Activated T-cell treated with anti-CD3 and anti-CD28 coated beads for 4 hours (primary cell): ENCODE measurements at places on chromosomes 5 and 9.

- no peak for DNase-seq
These were observed 43.4 kb upstream of the NR4A3 start for GRCh38 chr9:99778308-99778707.

DNA sequence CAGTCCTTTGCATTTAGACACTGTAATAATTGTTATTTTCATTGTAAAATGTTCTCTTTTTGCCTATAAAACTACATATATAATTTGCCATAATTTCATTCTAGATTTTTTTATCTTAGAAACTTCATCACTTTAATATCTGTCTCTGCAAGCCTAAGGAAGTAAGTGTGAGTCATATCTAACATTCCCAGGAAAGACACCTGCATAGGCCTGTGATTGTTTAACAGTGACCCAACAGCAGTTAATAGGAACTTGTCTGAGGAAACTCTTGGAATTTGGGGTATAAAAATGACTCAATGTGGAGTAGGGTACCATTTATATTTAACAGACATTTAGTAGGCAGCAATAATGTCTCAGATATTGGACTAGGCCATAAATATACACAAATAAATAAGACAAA is 229.2 kb upstream of the FAM174A start:
- DNase-seq: no peak

DNA sequence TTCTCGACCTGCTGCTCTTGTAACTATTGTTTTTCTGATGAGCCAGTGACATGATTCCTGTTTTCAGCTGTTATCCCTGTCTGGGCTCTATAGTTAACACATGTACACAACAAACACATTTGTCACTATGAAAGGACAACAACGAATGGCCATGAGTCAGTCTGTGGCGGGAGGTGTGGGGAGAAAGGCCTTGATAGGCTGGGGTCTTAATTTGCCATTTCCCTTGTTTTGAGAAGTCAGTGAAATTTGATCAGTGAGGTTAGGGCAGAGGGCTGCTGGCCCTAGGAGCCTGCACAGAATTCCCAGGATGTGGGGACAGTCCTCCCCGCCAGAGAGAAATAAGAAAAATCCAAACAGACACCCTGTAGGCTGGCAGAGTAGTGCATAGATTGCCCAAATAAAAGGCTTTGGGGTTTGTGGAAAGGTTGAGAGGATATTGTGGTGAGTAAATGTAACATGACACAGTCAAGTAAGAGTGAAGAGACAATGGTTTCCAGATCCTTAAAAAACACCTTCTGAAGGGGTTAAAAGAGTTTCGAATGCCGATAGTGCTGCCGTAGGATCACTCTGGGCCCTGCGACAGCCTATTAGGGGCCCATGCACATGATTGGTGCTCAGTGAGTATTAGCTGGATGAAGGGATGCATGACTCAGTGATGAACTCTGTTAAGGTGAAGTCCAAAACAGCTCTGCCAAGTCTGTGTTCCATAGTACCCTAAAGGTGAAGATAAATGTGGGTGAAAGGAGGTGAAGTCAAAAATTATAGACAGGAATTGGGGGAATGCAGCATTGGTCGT is 110.9 kb upstream of the PRRC1 start:
- DNase-seq: no peak

GRCh38 chr9:128499920-128500319 is 4.6 kb upstream of the GLE1 start:
- DNase-seq: no peak

DNA sequence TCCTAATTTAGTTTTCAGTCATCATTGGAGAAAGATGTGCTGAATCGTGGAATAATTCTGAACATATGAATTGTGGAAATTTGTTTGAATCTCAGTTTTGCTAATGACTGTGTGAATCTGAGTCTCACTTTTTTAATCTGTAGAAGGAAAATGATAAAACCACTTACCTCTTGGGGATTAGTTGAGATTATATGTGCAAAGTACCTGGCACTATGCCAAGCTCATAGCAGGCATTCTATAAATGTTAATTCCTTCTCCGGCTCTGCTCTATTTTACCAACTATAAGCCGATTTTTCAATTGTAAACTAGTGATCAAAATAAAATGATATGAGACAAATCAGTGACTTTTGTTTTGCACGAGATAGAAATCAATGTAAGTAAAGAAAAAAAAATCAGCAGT is 290.8 kb downstream of the TRPM3 start:
- DNase-seq: no peak

GRCh38 chr5:54470677-54471076 is 15.2 kb downstream of the HSPB3 start:
- no peak for DNase-seq

DNA sequence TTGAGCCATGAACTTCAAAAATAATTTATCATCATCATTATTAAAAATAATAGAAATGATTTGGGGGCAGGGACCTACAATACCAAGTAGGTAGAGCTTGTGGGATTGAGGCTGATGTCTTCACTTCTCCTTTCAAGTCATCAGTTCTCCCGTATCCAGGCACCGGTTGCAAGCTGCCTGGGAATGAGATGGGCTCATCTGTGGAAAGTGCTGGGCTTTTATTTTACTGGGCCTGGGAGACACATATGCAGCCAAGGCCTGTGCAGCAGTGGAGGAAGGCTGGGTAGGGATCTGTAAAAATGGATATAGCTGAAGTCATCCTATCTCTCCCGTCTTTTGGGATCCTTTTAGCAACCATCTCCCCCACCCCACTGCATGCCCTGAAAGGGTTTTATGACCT is 284.1 kb upstream of the CLINT1 start:
- no peak for DNase-seq

GRCh38 chr5:180344696-180344999 is 8.5 kb downstream of the GFPT2 start:
- no peak for DNase-seq

DNA sequence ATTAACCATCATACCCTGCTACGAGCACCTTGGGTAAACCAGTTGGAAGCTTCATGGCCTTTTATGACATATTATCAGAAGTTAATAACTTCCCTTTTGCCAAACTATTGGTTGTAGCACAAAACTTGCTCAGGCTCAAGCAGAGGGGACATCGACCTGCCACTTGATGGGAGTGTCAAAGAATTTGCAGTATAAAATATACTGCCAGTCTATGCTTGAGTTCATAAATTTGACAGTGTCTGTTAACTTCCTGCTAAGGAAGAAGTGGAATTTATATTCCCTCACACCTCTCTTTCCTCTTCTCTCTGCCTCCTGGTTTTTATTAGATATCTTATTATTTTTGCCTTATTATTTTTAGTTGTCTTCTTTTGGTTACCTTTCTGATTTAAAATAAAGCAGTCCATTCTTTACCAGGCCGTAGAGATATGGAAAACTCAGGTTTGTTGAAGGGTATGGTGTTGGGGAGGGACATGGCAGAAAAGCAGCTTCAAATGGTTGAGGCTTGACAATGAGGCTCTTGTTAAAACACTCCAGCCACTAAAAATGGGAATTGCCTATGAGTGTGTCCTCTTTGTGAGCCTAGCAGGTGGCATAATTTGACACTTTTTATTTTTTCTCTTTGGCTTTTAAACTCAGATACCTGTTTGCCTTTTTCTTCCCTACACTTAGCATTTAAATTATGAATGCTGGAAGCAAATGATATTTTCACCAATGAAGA is 298.0 kb downstream of the DOCK8 start:
- DNase-seq: no peak

DNA sequence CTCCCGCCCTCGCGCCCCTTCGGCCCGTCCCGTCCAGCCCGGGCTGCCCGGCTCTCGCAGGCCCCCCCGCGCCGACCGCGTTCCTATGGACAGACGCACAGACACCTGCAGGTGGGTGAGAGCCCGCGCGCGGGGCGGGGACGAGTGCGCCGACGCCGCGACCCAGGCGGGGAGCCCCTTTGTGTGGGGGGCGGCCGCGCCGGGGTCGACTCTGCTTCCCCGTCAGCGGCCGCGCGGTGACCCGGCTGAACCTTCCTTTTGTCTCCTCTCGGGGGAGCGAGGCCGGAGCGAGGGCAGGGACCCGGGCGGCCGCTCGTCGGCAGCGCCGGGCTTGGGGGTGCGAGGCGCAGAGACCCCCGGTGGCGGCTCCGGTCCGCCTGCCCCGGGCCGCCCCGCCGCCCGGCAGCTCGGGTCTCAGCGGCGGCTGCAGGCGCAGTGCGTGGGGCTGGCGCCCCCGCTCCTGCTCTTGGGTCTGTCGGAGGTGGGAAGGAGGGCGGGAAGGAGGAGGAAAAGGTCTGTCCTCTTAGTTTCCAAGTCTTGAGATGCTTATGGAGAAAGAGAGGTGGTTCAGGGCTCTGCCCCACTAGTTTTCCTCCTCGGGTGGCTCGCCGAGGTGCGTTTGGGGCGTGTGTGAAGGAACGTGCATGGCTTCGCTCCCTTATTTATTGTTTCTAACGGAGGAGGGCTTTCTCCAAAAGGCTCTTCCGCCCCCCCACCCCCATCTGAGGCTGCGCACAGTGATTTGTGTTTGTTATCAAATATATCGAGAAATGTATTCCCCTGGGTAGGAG is 576 bp downstream of the KIAA1958 start:
- DNase-seq: peak; percentile 52

- no peak for DNase-seq
These were observed 186.5 kb downstream of the NSG2 start for GRCh38 chr5:174231956-174232487.

- DNase-seq: no peak
These were observed 137.5 kb upstream of the CDKN2B start for GRCh38 chr9:22146604-22147003.

GRCh38 chr9:36093384-36093783 is 43.1 kb upstream of the GLIPR2 start:
- no peak for DNase-seq

GRCh38 chr9:137034039-137034708 is 2.3 kb upstream of the FUT7 start:
- no peak for DNase-seq

- no peak for DNase-seq
These were observed 11.5 kb downstream of the GPR150 start for GRCh38 chr5:95631255-95631958.

GRCh38 chr5:174311531-174312269 is 266.2 kb downstream of the NSG2 start:
- DNase-seq: peak; percentile 41

DNA sequence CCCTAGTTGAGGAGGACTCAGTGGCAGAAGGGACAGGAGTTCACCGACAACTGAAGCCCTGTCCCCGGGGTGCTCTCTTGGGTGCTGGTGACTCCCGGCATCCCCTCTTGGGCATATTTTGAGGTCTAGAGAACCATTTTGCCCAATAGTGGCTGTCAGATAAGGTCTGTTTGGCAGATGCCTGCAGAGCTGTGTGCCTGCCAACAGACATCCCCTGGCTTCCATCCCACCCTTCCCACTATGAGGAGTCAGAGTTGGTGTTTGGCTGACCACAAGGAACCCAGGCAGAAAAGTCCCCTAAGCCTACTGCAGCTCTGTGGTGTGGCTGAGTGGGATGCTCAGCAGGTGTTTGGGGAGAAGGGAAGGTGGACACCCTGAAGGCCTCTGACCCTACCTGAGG is 207.0 kb downstream of the AUH start:
- no peak for DNase-seq

DNA sequence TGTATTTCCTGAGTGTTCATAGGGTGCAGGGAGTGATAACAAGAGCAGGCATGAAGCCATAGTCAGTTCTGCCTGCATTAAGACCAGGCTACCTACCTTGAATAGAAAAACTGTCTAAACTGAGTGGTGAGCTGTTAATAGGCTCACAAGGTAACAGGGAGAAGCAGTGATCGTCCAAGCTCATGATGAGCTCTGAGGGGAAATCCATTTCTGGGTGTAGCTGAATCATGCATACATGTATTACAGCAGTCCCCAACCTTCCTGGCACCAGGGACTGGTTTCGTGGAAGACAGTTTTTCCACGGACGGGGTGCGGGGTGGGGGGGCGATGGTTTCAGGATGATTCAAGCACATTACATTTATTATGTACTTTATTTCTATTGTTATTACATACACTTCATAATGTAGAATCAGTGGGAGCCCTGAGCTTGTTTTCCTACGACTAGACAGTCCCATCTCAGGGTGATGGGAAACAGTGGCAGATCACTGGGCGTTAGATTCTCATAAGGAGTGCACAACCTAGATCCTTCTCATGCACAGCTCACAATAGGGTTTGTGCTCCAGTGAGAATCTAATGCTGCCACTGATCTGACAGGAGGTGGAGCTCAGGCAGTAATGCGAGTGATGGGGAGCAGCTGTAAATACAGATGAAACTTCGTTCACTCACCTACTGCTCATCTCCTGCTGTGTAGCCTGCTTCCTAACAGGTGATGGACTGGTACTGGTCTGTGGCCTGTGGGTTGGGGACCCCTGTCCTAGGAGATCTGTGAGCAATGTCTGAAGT is 100.0 kb upstream of the IL6ST start:
- peak; percentile 62 for DNase-seq

GRCh38 chr5:12277504-12278192 is 373.4 kb upstream of the CTNND2 start:
- no peak for DNase-seq

GRCh38 chr5:126461838-126462237 is 38.6 kb downstream of the GRAMD2B start:
- no peak for DNase-seq

DNA sequence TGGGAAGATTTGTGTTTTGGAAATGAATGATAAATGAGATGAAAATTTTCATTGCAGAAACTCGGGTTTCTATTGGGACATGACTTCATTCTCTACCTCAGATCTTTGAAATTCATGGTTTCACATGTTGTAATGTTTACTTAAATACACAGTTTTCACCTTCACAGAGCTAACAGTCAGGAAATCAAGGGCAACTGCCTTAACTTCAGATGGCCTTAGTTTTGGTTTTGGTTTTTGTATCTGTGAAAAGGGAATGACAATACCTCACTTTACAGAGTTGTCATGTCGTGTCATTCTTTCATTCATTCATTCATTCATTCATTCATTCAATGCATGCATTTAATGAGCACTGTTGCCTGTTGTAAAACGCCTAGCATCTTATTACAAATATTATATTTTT is 41.9 kb downstream of the NIM1K start:
- DNase-seq: no peak

DNA sequence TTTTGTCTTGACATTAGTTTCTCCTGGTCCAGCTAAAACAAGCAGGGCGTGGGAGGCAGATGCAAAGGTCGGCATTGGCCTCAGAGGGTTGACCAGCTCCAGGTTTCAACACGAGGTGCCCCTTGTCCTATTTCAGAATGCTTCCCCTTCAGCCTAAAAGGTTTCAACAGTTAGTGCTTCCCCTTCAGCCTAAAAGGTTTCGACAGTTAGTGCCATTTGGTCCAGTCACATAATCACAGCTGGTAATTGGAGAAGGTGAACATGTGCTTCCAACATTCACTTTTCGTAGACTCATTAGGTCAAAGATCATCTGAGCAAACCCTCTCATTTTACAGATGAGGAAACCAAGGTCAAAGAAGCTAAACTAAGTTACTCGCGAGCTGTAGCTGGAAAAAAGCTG is 270.3 kb upstream of the MAP3K1 start:
- DNase-seq: no peak

GRCh38 chr5:173642895-173643481 is 26.5 kb upstream of the BOD1 start:
- no peak for DNase-seq

- DNase-seq: no peak
These were observed 12.0 kb downstream of the UGT3A2 start for GRCh38 chr5:36054647-36055046.
